Activated gamma-delta T cell treated with Interleukin-2 at 50 U/mL for 16 hours (primary cell): ENCODE measurements at places on chromosomes 11 and 22.

DNA sequence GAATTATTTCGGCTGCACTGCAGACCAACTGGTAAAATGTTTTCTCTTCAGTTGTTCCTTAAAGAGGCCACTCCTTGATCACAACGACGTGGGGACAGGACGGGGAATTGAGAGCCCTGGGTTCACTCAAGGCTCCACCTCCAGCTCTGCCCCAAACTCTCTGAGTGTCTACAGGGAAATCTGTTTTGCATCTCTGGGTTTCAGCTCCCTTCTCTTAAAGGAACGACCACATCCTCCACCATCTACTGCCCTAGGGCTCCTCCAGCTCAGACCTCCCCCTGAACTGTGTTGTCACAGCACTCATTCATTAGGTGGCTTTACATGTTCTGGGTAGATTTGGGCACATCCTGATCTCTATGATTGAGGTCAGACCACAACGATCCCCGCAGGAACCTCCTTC lies 5.1 kb upstream of the PPFIA1 start:
- no peak for DNase-seq

- DNase-seq: no peak
Measured at GRCh38 chr11:87934182-87934581, 241.1 kb downstream of the RAB38 start.

GRCh38 chr11:64870176-64870892 lies 8.1 kb downstream of the EHD1 start:
- DNase-seq: no peak

- peak; percentile 71 for DNase-seq
Measured at GRCh38 chr11:6737872-6738466, 33.8 kb downstream of the OR2AG2 start.

GRCh38 chr11:121590772-121591404 lies 138.1 kb upstream of the SORL1-AS1 start:
- no peak for DNase-seq
